Head of caudate nucleus (tissue), 42 donors: ENCODE measurements at places on chromosomes 11 and 22.

- DNase-seq, result no peak
These were observed 133.8 kb downstream of the SPATA19 start for GRCh38 chr11:133711545-133711944.

DNA sequence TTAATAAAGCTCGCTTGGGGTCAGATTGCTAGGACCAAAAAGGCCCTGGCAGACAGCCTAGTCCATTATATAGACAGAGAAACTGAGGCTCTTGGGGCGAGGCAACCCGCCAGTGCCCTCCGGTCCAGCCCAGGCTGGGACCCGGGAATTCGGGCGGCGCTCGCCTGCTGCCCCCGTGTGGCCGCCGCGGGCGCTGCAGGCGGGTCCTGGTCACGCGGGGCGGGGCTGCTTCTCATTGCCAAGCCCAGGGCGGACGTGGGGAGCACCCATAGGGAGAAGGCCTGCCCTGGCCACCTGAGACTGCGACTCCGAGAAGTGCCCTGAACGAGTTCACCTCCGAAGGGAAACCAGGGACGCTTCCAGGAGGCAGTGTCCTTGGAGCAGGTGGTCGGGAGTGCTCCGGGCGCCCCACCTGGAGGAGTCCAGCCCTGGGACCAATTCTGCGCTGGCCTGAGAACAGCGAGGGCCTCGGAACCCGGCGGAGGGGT lies 36.0 kb upstream of the CSNK1E start:
- DNase-seq, result peak; percentile 77

- DNase-seq, result no peak
These were observed 217.0 kb downstream of the DYNC2H1 start for GRCh38 chr11:103326070-103326794.

GRCh38 chr11:71432761-71433647 lies 15.2 kb downstream of the DHCR7 start:
- peak; percentile 67 for DNase-seq

DNA sequence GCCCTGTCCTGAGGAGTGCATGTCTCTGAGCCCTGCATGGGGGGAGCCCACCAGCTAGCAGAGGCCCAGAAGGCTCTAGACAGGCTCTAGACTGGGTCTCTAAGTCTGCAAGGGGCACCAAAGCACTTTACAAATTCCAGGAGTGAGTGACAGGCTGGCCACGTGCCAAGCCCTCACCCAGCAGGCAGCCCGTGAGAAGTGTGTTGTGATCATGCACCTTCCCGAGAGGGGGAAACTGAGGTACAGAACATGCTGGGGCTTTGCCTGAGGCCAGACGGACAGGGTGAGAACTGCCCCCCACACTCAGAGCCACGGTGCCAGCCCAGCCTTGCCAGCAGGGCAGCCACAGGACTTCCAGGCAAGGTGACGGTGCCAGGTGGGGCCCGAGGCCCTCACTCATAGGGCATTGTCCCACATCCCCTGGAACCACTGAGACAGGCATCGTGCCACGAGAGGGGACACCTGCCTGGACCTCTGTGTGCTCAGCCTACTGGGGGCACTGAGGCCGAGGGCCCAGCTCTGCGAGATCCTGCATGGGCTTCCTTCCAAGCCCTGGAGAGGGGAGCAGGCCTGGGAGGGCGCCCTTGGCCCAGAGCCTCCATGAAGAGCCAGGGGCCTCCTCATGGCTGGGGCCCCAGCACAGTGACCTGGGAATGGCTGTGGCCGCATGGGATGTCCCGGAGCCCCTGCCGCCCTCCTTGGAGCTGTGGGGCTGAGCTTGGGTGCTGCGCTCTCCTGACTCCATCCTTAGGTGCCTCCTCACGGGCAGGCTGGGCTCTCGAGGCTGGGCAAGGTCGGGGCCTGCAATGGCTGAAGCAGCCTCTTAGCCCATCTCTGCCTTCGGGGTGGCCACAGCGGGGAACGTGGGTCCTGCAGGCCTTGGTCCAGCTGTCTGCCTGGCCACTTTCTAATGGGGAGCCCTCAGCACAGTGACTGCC lies 121.5 kb downstream of the KCNQ1OT1 start:
- peak; percentile 1 for DNase-seq
